K562 (cell line): ENCODE measurements at places on chromosomes 13 and 19.

DNA sequence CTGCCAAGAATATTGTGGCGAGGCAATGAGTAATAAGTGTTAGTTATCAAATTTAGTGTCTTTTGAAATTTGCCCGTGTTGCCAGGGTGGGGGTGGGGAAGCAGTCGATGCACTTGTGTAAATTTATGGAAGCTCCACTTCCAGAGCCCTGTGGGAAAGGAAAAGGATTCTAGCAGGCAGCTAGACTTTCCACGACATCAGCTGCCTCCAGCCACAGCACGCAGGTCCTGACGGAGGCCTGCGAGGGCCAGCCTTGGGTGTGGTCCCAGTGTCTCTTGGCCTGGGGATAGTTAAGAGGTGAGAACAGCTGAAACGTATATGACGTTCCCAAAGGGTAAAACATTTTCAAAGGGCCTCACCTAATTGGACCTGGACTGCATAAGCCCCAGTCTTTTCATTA, 433.0 kb downstream of the TSHZ3 start:
- no peak for DNase-seq

DNA sequence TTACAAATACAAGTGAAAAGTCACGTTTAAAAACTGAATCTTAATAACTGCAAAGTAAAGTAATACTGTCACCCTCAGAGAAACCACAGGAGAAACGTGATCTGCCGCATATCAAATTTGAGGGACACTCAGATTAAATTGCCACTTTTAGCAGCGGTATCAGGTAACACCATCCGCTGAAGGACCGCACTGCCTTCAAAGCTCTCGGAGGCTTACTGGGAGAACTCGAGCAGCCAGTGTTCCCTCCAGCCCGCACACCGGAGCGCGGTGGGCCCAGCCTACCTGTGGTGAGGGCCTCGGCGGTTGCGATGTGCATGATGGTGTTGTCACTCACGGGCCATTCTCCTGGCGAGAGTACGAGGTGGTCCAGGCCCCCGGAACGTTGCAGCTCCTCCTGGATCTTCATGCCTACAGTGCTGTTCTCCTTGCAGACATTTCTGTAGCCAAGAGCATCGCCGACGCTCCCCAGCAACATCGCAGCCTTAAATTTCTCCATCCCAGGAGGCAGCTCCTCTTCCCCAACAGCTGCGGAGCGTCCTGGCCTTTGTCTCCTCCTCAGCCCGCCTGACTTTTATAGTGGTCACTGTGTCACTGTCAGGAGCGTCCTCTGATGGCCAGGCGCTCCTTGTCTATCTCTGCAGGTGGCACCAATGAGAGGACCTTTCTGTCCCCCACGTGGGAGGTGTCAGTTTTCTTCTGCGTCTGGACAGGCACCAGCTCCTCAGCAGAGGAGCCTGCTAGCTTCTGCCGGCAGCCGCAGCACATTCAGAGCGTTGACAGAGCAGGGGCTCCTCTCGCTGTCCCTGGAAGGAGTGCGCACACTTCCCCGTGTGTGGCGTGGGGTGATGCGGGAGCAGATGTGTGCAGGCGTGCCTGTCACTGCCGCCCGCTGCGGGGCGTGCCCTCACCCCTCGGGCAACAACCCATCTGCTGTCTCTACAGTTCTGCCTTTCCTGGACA, at the start of gene ADPRHL1:
TSS of gene ADPRHL1 (minus strand) at position 547 of the 960 bp plus-strand sequence. CDS start at position 496, 51 bp downstream.
- DNase-seq: no peak

- no peak for DNase-seq
Measured at GRCh38 chr13:109816112-109816807, 29.9 kb upstream of the IRS2 start.

GRCh38 chr13:30415430-30416030, 6.8 kb upstream of the UBE2L5 start:
- DNase-seq: no peak

GRCh38 chr13:78602561-78603239, 652 bp downstream of the POU4F1 start:
- peak; percentile 16 for DNase-seq

DNA sequence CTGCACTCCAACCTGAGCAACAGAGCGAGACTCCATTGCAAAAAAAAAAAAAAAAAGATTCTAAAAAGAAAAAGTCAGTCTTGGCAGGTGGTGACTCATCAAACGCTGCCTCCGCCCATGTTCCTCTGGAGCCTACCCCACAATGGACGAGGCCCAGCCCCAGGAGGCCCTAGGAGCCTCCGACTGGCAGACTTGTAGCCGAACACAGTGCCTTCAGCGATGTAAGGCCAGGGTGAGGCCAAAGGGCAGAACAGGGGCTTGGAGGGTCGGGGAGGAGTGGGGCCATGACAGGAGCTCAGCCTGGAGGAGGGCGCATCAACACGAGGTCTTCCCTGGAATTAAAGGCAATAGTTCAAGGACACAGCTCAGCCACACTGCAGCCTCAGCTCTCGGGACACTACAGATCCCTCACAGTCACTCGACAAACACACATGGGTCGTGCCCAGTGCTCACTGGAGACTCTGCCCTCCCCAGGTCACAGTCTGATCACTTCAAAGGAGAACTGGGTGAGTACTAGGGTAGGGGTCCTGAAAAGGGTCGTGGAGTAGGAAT, 5.1 kb downstream of the USE1 start:
- peak; percentile 85 for DNase-seq

GRCh38 chr13:23348262-23349127, 85.0 kb downstream of the SACS start:
- DNase-seq: no peak

GRCh38 chr19:18712981-18713380, 29.5 kb downstream of the CRTC1 start:
- DNase-seq: no peak

DNA sequence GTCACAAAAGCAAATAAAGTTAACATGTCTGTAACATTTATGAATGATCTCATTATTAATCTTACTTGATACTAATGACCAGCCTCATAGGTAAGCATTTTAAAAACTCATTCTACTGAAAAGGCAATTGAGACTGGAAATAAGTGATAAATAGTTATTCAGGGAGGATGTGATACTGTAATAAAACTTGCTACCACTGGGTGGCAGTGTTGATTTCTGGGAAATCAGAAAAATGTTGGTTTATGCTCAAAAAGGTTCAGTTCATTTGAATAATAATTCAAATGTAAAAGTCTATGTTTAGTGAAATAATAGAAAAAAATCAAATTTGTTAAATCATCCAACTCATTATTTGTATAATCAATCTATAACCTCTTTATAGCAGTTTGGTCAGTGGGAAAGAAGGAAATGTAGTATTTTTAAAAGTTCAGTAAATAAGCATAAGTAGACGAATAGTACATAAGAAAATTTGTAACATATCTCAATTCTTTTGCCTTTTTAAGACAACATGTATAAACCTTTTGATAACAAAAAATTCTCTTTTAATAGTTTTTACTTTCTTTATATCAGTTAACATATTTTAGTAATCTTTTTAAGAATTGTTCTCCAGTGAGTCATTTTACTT, 9.6 kb downstream of the ABHD13 start:
- DNase-seq: peak; percentile 14

DNA sequence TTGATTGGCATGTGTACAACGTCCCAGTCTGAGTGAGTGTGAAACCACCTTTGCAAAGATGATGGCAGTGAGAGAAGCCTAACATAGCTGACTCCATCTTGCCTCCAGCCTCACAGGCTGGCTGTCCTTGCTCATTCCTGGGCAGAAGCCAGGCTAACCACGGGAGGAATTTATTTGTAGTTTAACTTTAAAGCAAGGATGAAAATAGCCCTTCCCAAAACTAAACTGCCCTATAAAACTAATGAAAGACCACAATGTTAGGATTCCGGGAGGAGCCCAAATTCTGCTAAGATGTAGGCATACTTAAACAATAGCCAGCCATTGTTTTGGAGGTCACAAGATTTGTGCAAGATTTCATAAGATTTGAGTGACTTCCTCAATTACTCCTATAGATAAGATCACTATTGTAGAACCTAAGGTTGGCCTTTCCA, 96.6 kb upstream of the LSM14A start:
- no peak for DNase-seq

DNA sequence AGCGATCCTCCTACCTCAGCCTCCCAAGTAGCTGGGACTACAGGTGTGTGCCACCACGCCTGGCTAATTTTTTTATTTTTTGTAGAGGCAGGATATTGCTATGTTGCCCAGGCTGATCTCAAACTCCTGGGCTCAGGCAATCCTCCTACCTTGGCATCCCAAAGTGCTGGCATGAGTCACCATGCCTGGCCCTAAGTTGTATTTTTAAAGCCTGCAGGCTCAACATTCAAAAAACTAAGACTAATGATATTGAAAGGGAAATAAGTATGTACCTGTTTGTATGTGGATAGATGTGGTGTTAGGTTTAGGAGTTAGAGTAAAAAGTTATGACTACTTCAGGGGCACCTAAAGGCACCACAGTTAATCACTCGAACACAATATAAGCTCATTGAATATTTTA, 5.4 kb upstream of the IPO5 start:
- no peak for DNase-seq

DNA sequence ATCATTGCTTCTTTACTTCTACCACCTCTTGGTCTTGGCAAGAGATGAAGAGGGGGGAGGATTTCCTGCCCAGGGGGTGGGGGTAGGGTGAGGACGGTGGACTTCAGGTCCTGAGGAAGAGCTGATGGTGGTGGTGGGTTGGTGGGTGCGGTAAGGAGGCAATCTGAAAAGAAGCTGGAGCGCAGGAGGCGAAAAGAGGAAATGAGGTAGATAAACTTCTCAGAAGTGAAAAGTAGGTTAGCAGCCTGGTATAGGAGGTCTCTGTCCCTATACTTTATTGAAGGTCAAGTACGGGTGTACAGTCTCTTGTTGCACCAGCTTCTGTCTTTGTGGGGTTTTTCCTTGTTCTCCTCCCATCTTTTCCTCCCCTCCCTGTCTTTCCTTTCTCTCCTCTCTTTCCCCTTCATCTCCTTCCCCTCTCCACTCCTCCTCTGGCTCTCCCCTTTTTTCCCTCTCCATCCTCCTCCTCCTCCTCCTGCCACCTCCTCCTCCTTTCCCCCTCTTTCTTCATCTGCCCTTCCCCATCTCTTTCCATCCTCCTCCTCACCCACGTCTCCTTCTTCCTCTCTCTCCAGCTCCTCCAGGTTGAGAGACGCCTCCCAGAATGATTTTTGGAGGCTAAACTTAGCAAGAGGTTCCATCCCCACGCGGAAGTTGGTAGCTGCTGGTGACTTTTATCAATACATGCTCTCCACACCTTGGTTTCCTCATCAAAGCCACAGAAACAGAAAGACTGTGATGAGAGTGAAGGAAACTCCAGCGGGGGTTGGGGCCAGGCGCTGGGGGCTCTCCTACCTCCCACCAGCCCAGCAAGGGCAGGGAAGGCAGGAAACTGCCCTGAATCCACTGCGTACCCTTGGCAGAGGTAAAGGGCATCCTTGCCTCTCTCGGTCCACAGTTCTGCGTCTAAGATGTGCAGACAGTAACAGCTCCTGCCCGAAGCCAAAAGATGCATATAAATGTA, 15.3 kb downstream of the TNFSF14 start:
- DNase-seq: no peak

DNA sequence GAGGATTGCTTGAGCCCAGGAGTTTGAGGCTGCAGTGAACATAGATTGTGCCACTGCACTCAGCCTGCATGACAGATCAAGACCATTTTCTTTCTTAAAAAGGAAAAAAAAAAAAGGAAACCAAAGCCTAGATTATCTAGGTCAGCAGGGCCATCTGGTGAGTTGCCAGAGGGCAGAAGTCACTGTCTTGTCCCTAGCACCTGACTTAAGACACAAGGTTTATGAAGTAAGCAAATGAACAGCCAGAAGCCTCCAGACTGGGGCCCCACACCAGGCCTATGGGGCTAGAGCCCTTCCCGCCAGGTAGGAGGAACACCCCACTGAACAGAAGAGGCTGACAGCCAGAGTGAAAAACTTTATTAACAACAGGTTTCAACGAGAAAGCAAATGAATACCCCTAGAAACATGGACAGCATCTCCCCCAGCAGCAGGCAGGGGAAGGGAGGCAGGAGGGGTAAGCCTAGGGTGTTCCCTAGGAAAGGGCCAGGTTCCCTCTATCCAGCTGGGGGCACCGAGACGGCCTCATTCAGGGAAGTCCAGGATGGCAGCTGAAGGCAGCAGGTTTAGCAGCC, 1.2 kb downstream of the WDR83 start:
- DNase-seq: no peak

DNA sequence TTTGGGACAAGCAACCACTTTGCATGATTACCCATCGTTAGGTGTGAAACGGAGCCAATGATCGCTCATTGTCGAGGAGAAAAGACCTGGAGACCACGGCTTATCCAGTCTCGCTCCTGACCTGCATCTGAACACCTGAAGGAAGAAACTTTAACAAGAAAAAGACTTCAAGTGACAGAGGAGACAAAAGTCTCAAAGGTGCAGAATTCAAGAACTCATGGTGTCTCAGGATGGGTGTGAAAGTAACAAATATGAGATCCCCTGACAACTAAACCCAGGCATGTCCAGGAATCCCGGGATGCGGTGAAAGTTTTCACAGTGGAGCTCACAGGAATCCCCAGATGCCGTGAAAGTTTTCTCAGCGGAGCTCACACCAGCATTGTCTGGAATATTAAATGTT, 6.3 kb upstream of the ATP11A start:
- DNase-seq: no peak

- no peak for DNase-seq
Measured at GRCh38 chr19:1884719-1885334, 469 bp downstream of the ABHD17A start.

DNA sequence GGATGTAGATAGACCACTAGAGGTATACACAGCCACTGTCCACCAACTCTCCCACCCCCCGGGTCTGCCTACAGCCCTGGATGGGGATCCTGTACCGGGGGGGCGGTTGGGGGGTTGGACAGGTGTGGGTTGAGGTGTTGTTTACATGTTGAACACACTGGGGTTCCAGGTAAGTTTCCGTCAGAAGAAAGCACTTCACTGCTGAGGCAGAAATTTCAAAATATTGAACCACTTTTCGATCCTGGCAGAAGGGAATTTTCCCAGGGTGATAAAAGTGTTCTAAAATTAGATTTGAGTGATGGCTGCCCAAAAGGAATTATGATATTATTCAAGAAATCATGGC, 6.6 kb upstream of the CEACAM16 start:
- no peak for DNase-seq

- DNase-seq: no peak
Measured at GRCh38 chr13:102517959-102518358, 78.8 kb upstream of the TPP2 start.

DNA sequence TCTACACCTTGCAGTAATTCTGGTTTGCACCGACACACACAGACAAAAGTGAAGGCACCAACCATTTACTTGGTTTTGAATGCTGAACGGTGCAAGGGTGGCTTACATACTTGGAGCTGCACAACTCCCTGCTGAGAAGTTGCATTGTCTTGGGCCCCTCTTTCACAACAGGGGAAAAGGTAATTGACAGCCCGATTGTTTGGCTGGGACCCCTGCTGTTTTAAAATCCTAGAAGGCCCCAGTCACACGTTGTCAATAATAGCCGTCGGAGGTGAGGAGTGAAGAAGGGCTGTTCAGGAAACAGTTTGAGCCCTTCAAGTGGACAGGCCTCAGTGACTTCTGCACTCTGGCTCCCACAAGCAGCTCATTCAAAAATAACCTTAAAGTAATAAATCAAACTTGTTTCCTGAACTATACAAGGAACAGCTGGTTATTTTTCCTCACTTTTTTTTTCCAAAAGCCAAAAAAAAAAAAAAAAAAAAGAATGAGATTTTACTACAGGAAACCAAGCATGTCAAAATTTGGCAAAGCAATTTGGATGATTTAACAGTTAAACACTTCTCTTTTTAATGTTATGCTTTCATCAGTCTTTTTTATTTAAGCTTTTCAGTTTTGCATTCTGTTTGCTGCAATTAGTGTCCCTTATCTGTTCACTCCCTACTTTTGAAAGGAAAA, 19.0 kb upstream of the SPRY2 start:
- DNase-seq: no peak
